ENCODE measurements at places on chromosomes 12 and 14. TPM values are rescaled to one million over a fixed set of nuclear protein-coding genes. Genes with fewer than 3 reads are reported as not detected.

GRCh38 chr14:94601884-94602391, 10.3 kb upstream of the SERPINA3 start:
- H3K27me3 ChIP-seq, result no peaks in the 10 kb centered on the region
- no peaks in the 10 kb centered on the region for H3K4me1 ChIP-seq
- no peak overlapping the region for H3K4me3 ChIP-seq
- DNase-seq, result no peak

DNA sequence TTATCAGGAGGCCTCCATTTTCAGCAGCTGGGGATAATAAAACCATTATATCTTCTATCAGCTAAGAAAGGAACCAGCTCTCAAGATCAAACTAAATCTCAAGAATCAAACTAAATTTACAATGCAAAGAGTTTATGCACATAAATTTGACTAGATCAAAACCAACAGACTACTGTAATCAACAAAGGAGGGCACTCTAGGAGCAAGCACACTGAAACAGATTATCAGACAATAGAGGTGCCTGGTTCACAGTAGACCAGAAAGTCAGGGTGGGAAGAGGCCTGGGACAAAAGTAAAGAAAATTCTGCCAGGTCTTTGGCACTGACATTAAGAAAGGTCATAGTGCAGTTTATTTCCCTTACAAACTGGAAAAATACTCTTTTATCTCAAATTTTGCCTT, 61.0 kb downstream of the HECTD4 start:
- H3K4me1 ChIP-seq, result peaks cover 1% of the 10 kb centered on the region
- DNase-seq, result no peak
- H3K27me3 ChIP-seq, result no peaks in the 10 kb centered on the region
- H3K27ac ChIP-seq, result no peak overlapping the region
- peaks cover 14% of the 10 kb centered on the region for H3K36me3 ChIP-seq

GRCh38 chr12:9673404-9674225, 4.1 kb downstream of the CLEC2D start:
- peak overlapping the region; percentile 89 for H3K4me3 ChIP-seq

DNA sequence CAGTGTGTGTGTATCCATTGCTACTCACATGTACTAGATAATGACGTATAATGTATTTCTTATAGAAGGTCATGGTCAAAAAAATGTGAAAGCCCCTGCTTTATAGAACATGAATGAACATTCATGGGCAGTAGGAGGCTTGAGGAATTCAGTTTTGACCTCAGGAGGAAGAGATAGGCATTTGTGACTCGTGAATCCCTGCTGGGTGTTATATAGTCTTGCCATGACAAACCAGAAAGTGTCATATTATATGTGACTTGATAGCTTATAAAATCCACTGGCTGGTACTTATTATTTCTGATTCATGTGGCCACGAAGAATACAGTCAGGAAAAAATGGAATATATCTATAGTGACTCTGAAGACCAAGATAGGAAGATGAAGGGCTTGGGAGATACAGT, 287.6 kb downstream of the CEP128 start:
- no peak overlapping the region for H3K27ac ChIP-seq
- peaks cover 4% of the 10 kb centered on the region for H3K36me3 ChIP-seq
- no peaks in the 10 kb centered on the region for H3K27me3 ChIP-seq
- H3K4me3 ChIP-seq, result no peak overlapping the region
- no peak for DNase-seq

- H3K36me3 ChIP-seq, result peaks cover 34% of the 10 kb centered on the region
- DNase-seq, result no peak
- no peak overlapping the region for H3K27ac ChIP-seq
- peaks cover 38% of the 10 kb centered on the region for H3K4me1 ChIP-seq
- H3K4me3 ChIP-seq, result no peak overlapping the region
Observed at GRCh38 chr14:61752626-61753025, 9.6 kb upstream of the SNAPC1 start.

DNA sequence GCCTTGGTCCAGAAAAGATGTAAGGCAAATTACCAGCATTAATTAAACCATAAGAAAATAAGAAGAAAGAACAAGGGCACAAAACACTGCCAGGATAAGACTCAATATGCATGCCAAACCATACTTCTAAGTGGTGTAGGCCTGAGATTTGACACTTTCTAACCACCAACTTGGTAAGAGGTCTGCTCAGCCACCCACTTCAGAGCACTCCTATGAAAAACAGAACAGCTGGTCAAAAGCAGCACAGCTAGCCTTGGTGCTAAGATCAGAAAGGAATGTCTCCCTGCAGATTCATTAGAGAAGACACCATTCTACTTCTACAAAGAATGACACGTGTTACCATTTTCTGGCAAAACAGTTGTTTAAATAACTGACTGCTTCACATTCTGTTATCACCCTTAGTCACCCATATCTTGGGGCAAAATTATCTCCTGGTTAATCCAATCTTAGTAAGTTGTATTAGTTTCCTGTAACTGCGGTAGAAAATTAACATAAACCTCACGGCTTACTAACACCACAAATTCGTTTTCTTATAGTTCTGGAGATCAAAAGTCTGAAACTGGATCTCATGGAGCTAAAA, 13.2 kb downstream of the RPS6KA5 start:
- no peak for DNase-seq
- peaks cover 8% of the 10 kb centered on the region for H3K36me3 ChIP-seq
- H3K4me3 ChIP-seq, result no peak overlapping the region
- H3K27me3 ChIP-seq, result no peaks in the 10 kb centered on the region

DNA sequence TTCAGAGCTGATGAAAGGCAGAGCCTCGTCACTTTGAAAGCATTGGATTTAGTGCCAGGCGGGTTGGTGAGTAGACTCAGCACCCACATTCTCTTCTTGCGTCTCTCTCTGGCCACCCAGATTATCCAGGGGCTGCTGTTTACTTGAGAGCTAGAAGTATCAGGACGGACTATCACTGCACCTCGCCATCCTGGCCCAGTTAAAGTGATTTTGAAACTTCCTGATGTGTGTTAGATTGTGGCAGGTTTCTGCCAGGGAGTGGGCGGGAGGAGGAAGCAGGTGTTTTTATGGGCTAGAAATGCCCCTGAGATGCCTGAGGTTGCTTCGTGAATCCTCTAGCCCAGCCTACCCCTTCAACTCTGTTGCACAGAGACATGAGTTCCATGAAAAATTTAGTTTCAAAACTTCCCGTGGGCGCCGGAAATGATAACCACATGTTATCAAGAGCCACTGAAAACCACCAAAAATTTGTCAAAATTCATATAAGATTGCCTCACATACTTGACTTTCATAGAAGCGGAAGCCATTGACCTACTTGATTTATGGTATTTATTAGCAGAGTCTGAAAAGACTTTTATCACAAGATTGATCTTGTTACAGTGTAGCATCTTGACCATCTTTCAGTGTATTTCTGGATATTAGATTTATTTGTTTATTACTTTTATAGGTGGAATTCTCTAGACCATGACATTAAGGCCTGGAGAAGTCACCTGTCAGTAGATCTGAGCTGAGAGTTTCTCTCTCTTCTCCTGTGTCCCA, 466.0 kb downstream of the RAD51B start:
- no peaks in the 10 kb centered on the region for H3K27me3 ChIP-seq
- DNase-seq, result peak; percentile 84
- peaks cover 1% of the 10 kb centered on the region for H3K36me3 ChIP-seq
- H3K4me1 ChIP-seq, result peaks cover 55% of the 10 kb centered on the region
- peak overlapping the region; percentile 52 for H3K27ac ChIP-seq

- H3K27me3 ChIP-seq, result peaks cover 11% of the 10 kb centered on the region
- no peak for DNase-seq
- H3K4me1 ChIP-seq, result no peaks in the 10 kb centered on the region
- no peak overlapping the region for H3K4me3 ChIP-seq
- H3K36me3 ChIP-seq, result no peaks in the 10 kb centered on the region
Observed at GRCh38 chr14:99721792-99722516, 37.9 kb downstream of the CYP46A1 start.

DNA sequence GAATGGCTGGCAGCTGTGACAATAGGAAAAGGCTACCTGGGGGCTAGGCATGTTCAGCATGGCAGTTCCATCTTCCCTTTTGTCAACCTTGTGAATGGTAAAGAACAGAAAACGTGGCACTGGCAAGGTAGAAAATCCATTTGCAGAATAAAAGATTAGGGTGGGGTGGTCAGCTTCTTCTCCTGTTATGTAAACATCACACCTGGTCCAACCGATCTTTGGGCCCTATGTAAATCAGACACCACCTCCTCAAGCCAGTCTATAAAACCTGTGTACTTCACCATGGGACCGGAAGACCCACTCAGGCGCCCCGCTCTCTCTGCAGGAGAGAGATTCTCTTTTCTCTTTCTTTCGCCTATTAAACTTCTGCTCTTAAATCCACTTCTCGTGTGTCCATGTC, 19.6 kb upstream of the TMEM30B start:
- no peak overlapping the region for H3K4me3 ChIP-seq
- H3K27me3 ChIP-seq, result no peaks in the 10 kb centered on the region
- H3K4me1 ChIP-seq, result peaks cover 30% of the 10 kb centered on the region
- peaks cover 14% of the 10 kb centered on the region for H3K36me3 ChIP-seq

- H3K4me1 ChIP-seq, result no peaks in the 10 kb centered on the region
- DNase-seq, result no peak
- H3K27ac ChIP-seq, result no peak overlapping the region
- H3K4me3 ChIP-seq, result no peak overlapping the region
- peaks cover 13% of the 10 kb centered on the region for H3K27me3 ChIP-seq
Observed at GRCh38 chr14:60532442-60532841, 23.5 kb downstream of the SIX6 start.

The DIO3 gene
- total RNA-seq, result not detected

The PARPBP gene
- total RNA-seq, result 22.9 TPM

The KCNC2 gene
- total RNA-seq, result not detected

The LALBA gene
- not detected for total RNA-seq

The TCHP gene
- total RNA-seq, result 34.0 TPM

All from activated CD4-positive, alpha-beta T cell treated with anti-CD3 and anti-CD28 coated beads, Interleukin-2, amount 10 ng/mL, durations not matched to agents 24 days and 14 days (primary cell).